ENCODE measurements at places on chromosomes 13 and 19.

- DNase-seq = no peak
Measured at GRCh38 chr13:27638521-27638920, 16.8 kb downstream of the POLR1D start.

- DNase-seq = no peak
Measured at GRCh38 chr13:73133531-73133930, 74.7 kb downstream of the KLF5 start.

DNA sequence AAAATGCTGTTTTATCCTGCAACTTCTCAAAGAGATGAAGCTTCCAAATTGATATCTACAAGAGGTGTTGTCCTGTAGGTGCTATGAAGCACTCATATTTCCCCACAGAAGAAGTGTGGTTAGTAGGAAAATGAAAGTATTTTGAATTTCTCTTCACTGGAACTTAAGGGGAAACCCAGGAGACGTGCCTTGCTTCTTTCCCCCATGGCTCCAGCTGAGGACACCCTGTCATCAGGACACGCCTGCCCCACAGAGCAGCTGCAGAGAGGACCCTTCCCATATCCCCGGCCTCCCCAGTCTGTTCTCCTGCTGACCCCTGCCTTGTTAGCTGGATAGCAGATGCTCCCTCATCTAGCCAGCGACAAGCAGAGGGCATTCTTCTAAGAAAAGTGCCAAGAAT, 371.3 kb downstream of the COG6 start:
- DNase-seq = no peak

DNA sequence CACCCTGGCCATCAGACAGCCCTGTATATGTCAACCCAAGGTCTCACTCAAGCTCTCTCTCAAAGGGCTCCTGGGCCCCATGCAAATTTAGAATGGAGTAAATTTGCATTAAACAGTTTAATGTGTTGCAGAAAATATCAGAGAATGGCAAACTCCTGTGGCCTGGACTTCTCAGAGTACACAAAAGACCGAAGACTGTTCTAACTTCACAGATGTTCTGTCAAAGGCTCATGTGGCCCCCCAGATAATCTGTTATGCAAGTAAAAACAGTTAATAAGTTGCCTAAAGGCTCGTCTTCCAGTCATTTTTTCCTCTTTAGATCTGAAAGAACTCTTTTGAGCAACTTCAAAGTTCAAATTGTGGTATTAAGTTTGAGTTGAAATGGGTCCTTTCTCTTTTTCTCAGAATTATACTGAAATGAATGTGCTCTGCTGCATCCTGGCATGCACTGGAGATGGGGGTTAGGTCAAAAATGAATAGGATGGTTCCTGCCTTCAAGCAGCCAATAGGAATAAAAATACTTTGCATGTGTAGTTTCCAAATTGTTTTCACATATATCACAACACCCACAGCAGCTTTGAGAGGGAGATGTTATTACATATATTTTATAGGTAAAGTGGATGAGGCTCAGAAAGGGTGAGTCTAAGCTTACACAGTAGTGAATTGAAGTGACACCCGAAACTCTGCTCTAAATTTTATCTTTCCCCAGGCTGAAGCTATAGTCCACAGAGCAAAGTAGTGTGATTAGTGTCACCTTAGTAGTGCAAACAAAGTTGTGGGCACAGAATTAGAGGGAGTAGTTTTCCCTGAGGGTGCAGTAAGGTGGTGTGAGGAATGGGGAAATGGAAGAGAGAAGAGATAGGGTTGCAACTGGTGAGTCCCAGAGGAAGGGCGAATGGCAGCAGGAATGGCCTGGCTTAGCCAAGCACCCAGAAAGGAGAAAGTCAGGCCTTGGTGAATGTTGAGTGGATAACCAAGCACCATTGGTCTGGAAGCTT, 205.0 kb upstream of the RFC3 start:
- DNase-seq = no peak
